Activated CD4-positive, alpha-beta T cell treated with anti-CD3 and anti-CD28 coated beads, Interleukin-2, amount 10 ng/mL, durations not matched to agents 24 days and 14 days (primary cell): ENCODE measurements at places on chromosomes 6 and 20. TPM values are rescaled to one million over a fixed set of nuclear protein-coding genes. Genes with fewer than 3 reads are reported as not detected.
A peak's percentile ranks its signal among the peaks of the same experiment; 100 is the strongest.

DNA sequence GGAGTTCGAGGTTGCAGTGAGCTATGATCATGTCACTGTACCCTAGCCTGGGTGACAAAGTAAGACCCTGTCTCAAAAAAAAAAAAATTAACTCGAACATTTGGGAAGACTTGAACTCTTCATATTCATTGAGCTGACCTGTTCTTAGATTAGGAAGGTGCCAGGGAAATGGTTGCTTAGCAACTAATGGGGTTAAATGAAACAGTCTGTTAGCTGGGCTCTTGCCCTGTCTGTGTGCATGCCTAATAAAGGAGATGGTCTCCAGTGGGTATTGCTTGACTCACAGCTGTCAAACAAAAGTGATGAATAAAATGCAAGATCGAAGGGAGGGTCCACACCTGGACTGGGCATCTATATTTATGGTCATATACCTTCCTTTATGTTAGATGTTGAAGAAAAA, 101.8 kb downstream of the KLHL32 start:
- no peak for DNase-seq
- H3K27ac ChIP-seq: no peak overlapping the region
- no peaks in the 10 kb centered on the region for H3K36me3 ChIP-seq
- H3K27me3 ChIP-seq: peaks cover 2% of the 10 kb centered on the region
- no peaks in the 10 kb centered on the region for H3K4me1 ChIP-seq

- H3K4me1 ChIP-seq: peaks cover 2% of the 10 kb centered on the region
- no peak for DNase-seq
- H3K36me3 ChIP-seq: no peaks in the 10 kb centered on the region
Measured at GRCh38 chr20:63411898-63412631, 50.9 kb upstream of the CHRNA4 start.

GRCh38 chr6:1481286-1481685, 91.9 kb downstream of the FOXF2 start:
- H3K27me3 ChIP-seq: peaks cover 13% of the 10 kb centered on the region
- no peaks in the 10 kb centered on the region for H3K4me1 ChIP-seq
- no peak overlapping the region for H3K4me3 ChIP-seq
- H3K36me3 ChIP-seq: no peaks in the 10 kb centered on the region

DNA sequence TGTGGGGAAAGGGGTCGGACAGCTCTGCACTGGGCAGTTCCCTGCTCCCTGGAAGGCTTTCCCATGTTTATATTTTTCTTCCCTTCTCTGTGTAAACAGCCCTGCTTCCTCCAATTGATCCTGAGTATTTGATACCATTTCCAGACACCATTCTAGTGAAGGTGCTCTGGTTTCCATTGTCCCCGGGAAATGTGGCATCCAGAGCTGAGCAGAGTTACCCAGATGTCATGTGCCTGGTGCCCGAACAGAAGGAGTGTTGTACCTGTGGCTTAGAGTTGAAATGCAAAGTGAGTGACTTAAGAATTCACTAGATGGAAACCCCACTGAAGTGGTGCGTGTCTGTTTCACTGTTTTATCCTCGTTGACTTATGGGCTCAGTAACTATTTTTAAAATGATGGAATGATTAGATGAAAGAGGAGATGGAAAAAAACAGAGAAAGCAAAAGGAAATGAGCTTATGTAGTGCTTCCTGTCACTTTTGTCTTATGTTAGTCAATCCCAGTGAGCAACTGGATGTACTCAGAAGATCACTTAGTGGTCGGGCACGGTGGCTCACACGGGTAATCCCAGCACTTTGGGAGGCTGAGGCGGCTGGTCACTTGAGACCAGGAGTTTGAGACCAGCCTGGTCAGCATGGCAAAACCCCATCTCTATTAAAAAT, 83.8 kb downstream of the SASH1 start:
- peaks cover 3% of the 10 kb centered on the region for H3K4me1 ChIP-seq
- peaks cover 9% of the 10 kb centered on the region for H3K27me3 ChIP-seq
- H3K36me3 ChIP-seq: no peaks in the 10 kb centered on the region
- H3K4me3 ChIP-seq: no peak overlapping the region
- DNase-seq: no peak
- H3K27ac ChIP-seq: no peak overlapping the region

- no peaks in the 10 kb centered on the region for H3K4me1 ChIP-seq
- peaks cover 2% of the 10 kb centered on the region for H3K27me3 ChIP-seq
- no peak overlapping the region for H3K4me3 ChIP-seq
- no peak overlapping the region for H3K27ac ChIP-seq
Measured at GRCh38 chr6:21371676-21372171, 221.8 kb upstream of the SOX4 start.

GRCh38 chr6:40946738-40947301, 92.2 kb downstream of the UNC5CL start:
- no peaks in the 10 kb centered on the region for H3K4me1 ChIP-seq
- H3K27me3 ChIP-seq: peaks cover 25% of the 10 kb centered on the region
- H3K36me3 ChIP-seq: no peaks in the 10 kb centered on the region
- DNase-seq: no peak

DNA sequence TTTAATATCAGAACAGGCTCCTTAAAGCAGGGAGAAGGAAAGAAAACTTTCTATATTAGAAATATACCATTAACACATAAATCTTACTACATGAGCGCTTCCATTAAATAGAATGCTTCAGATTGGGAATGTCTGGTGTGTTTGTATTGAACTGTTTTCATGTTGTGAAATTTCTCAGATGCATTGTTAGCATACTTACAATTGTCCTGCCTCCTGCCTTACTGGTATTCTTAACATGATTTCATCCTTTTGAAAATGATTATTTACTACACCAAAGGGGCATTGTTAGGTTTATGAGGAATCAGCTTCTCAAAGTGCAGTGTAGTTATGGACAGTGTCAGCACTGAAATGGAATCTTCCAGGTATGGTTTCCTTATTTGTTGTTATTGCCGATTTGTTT, 145.6 kb downstream of the MTFR2 start:
- peaks cover 5% of the 10 kb centered on the region for H3K36me3 ChIP-seq
- H3K4me3 ChIP-seq: no peak overlapping the region

The HLA-DQA2 gene
- 0.45 and 0.65 TPM in 2 replicates for total RNA-seq

GRCh38 chr6:134740473-134741199, 209.3 kb downstream of the ALDH8A1 start:
- H3K27me3 ChIP-seq: peaks cover 33% of the 10 kb centered on the region
- no peak for DNase-seq
- H3K4me3 ChIP-seq: no peak overlapping the region
- H3K4me1 ChIP-seq: no peaks in the 10 kb centered on the region

DNA sequence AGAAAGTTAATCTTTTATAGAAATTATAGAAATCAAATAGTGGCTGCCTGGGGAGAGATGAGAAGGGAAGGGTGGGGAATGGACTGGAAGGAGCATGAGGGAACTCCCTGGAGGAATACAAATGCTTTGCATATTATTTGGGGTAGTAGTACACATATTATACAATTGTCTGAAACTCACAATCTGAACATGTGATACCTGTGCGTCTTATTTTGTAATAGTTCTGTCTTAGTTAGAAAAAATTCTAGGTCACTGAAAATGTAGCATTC, 30.7 kb upstream of the SPTLC3 start:
- H3K36me3 ChIP-seq: no peaks in the 10 kb centered on the region
- H3K27ac ChIP-seq: no peak overlapping the region
- peaks cover 9% of the 10 kb centered on the region for H3K27me3 ChIP-seq
- no peaks in the 10 kb centered on the region for H3K4me1 ChIP-seq
- no peak overlapping the region for H3K4me3 ChIP-seq

The TRAPPC3L gene
- not detected in 2 replicates for total RNA-seq

- H3K36me3 ChIP-seq: no peaks in the 10 kb centered on the region
- H3K4me1 ChIP-seq: no peaks in the 10 kb centered on the region
- no peak for DNase-seq
- peaks cover 7% of the 10 kb centered on the region for H3K27me3 ChIP-seq
- H3K27ac ChIP-seq: no peak overlapping the region
Measured at GRCh38 chr6:52015953-52016352, 71.5 kb downstream of the PKHD1 start.

DNA sequence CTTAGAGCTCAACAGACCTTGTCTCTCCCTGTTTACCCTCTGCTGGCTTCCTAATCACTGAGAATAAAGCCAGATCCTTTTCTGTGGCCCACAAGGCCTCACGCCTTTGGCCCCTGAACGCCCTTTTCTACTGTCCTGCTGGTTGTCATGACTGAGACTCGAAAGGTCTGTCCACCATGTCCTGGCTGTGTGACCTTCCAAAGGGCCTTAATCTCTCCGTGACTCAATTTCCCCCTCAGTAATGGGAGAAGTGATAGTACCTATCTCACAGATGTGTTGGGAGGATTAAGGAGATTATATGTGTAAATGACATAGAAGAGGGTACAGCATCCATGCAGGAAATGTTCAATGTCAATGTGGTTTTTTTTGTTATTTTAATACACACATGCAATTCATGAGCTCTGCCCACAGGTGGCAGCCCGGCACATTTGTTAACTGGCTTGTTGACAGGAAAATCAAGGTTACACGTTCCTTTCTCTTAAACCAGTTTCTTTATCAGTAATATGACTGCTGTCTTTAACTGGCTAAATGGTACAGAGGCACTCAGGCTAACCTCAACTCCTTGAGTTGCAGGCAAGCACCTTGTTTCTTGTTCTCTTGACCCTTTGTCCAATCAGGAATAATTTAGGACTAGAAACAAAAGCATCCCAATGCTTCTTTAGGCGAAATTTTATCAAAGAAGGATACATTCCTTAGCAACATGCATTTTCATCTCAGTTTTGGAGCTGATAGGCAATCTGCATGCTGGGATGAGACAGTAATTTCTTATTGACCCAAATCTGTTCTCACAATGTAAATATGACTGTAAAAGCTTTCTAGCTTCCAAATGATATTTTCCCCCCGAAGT, 16.6 kb downstream of the SLC22A1 start:
- H3K4me1 ChIP-seq: peaks cover 15% of the 10 kb centered on the region
- H3K36me3 ChIP-seq: no peaks in the 10 kb centered on the region
- H3K27me3 ChIP-seq: no peaks in the 10 kb centered on the region
- H3K4me3 ChIP-seq: no peak overlapping the region
- peak overlapping the region; percentile 35 for H3K27ac ChIP-seq

GRCh38 chr6:149636124-149636523, 12.4 kb downstream of the KATNA1 start:
- H3K4me1 ChIP-seq: peaks cover 3% of the 10 kb centered on the region
- DNase-seq: no peak
- peaks cover 27% of the 10 kb centered on the region for H3K36me3 ChIP-seq

GRCh38 chr6:6283746-6284145, 36.7 kb downstream of the F13A1 start:
- H3K4me1 ChIP-seq: no peaks in the 10 kb centered on the region
- H3K27me3 ChIP-seq: peaks cover 11% of the 10 kb centered on the region
- H3K4me3 ChIP-seq: no peak overlapping the region
- H3K36me3 ChIP-seq: no peaks in the 10 kb centered on the region
- DNase-seq: no peak

- no peaks in the 10 kb centered on the region for H3K27me3 ChIP-seq
- DNase-seq: no peak
- no peak overlapping the region for H3K27ac ChIP-seq
Measured at GRCh38 chr6:87558446-87558845, 31.3 kb downstream of the RARS2 start.

The CDSN gene
- not detected in 2 replicates for total RNA-seq

GRCh38 chr6:166382500-166382932, 224 bp downstream of the MPC1 start:
- H3K36me3 ChIP-seq: no peaks in the 10 kb centered on the region
- H3K27me3 ChIP-seq: peaks cover 2% of the 10 kb centered on the region
- H3K4me1 ChIP-seq: peaks cover 13% of the 10 kb centered on the region
- no peak for DNase-seq

The CDH26 gene
- 0.47 and 0.71 TPM in 2 replicates for total RNA-seq

GRCh38 chr6:132131351-132131750, 180.2 kb upstream of the CCN2 start:
- H3K27me3 ChIP-seq: peaks cover 4% of the 10 kb centered on the region
- no peak overlapping the region for H3K27ac ChIP-seq
- no peak overlapping the region for H3K4me3 ChIP-seq
- no peak for DNase-seq

The GATA5 gene
- not detected in 2 replicates for total RNA-seq

The POM121L2 gene
- not detected in 2 replicates for total RNA-seq

GRCh38 chr20:63538204-63539091, 1.3 kb upstream of the PTK6 start:
- H3K36me3 ChIP-seq: no peaks in the 10 kb centered on the region
- H3K27ac ChIP-seq: peak overlapping the region; percentile 91
- H3K4me3 ChIP-seq: peak overlapping the region; percentile 83
- no peaks in the 10 kb centered on the region for H3K27me3 ChIP-seq

DNA sequence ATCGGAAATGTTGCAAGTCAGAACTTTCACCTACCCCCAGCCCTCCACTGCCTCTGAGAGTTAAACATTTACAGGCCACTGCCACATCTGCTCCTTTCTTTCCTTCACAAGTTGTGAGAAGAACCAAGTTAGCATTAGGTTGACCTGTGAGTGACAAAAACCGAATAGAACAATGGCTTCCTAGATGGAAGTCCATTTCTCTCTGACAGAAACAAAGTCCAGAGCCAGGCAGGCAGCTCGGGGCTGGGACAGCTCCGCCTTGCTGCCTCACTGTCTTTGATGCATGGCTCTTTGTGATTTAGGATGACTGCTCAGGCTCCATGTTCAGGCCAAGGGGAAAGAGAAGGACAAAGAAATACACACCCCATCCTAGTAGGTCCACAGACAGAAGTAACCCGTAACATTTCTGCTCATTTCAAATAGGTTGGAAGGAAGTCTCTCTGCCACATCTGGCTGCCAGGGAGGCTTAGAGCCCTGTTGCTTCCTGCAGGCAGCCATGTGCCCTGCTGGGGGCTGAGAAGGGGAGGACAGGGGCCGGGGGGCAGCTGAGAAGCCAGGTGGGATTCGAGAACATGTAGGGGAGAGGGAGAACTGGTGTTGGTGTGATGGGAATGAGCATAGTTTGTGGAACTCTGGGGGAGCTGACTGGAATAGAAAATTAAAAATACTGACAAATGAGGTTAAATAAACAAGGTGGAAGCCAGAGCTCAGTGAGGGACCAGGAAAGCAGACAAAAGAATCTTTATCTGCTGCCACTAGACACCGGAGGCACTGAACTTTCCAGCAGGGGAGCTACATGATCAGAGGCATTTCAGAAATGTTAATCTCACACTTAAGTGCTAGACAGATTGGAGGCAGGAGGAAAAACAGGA, 19.5 kb upstream of the IER3 start:
- no peaks in the 10 kb centered on the region for H3K27me3 ChIP-seq
- no peak for DNase-seq
- peaks cover 6% of the 10 kb centered on the region for H3K36me3 ChIP-seq
- H3K27ac ChIP-seq: peak overlapping the region; percentile 85

DNA sequence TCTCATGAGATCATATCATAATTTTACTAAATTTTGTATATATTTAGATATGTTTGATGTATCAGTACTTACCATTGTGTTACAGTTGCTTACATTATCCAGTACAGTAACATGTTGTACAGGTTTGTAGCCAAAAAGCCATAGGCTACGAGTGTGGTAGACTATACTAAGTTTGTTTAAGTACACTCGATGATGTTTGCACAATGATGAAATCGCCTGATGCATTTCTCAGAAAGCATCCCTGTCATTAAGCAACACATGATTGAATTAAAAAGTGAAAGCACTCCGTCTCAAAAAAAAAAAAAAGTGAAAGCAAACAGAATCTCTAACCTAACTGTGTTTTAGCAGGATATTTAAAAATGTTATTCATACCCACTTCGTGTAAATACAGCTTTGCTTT, 104.9 kb upstream of the TFAP2D start:
- H3K27me3 ChIP-seq: no peaks in the 10 kb centered on the region
- no peak for DNase-seq
- H3K36me3 ChIP-seq: no peaks in the 10 kb centered on the region
- H3K4me1 ChIP-seq: no peaks in the 10 kb centered on the region
- H3K4me3 ChIP-seq: no peak overlapping the region
- no peak overlapping the region for H3K27ac ChIP-seq

The ARMH2 gene
- total RNA-seq: 0.30 and 0.31 TPM in 2 replicates

The PPIL1 gene
- 65.0 and 65.1 TPM in 2 replicates for total RNA-seq
